HFFc6 (cell line): ENCODE measurements at places on chromosomes 6 and 20. TPM values are rescaled to one million over a fixed set of nuclear protein-coding genes. Genes with fewer than 3 reads are reported as not detected.

The LSM2 gene
- 31.8 to 54.6 TPM (median 44.6 TPM) in 3 replicates for total RNA-seq

GRCh38 chr6:71393981-71394432 lies 105.4 kb downstream of the OGFRL1 start:
- peak overlapping the region; percentile 72 for H3K4me3 ChIP-seq
- H3K27me3 ChIP-seq: no peaks in the 10 kb centered on the region
- peak; percentile 48 for DNase-seq
- peak overlapping the region; percentile 86 for H3K27ac ChIP-seq
- peaks cover 91% of the 10 kb centered on the region for H3K4me1 ChIP-seq

The NRSN2 gene
- total RNA-seq: 63.1 to 66.8 TPM (median 65.6 TPM) in 3 replicates

The TMEM14A gene
- 32.7 to 48.0 TPM (median 37.4 TPM) in 3 replicates for total RNA-seq

The MAS1 gene
- not detected in 3 replicates for total RNA-seq

- no peak overlapping the region for H3K27ac ChIP-seq
- no peaks in the 10 kb centered on the region for H3K36me3 ChIP-seq
- no peaks in the 10 kb centered on the region; the same call in 1 of the 2 replicates for H3K27me3 ChIP-seq
- no peak overlapping the region for H3K4me3 ChIP-seq
- H3K4me1 ChIP-seq: peaks cover 2% of the 10 kb centered on the region; the same call in 1 of the 2 replicates
- no peak for DNase-seq
Observed at GRCh38 chr20:31835554-31835953, 9.8 kb downstream of the FOXS1 start.

DNA sequence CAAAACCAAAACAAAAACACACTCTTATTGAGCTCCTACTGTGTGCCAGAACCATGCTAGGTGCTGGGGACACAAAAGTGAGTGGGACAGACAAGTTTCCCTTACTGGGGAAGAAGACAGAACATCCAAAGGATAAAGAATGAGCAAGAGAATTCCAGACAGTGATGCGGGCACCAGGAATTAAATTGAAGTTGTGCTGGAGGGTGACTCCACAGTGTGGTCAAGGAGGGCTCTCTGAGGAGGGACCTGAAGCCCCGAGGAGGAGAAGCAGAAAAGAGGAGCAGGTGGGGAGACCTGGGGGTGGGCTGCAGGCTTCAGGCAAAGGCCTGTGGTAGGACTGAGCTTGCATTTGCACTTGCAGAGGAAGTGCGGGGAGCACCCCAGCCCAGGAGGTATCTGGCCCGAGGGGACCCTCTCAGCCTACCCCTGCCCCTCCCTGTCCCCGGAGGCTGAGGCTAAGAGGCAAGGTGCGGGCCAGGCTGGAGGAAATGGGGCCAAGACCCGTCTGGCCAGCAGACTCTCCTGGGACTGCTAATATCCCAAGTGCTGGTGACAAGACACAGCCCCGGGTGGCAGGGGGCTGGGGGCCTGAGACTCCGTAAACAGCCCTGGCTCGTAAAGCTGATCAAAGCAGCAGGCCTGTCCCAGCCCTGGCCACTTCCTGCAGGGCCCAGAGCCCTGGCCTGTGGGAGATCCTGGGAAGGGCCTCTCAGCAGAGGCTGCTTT lies 57.1 kb downstream of the SNAI1 start:
- no peak overlapping the region for H3K4me3 ChIP-seq
- peaks cover 9% of the 10 kb centered on the region for H3K4me1 ChIP-seq

- peaks cover 48% of the 10 kb centered on the region for H3K4me1 ChIP-seq
- peak overlapping the region; percentile 97 for H3K4me3 ChIP-seq
- H3K27ac ChIP-seq: no peak overlapping the region
- H3K36me3 ChIP-seq: no peaks in the 10 kb centered on the region; the same call in 1 of the 2 replicates
- H3K27me3 ChIP-seq: no peaks in the 10 kb centered on the region; the same call in 1 of the 2 replicates
Observed at GRCh38 chr6:133954657-133955576, 1.9 kb downstream of the TBPL1 start.

The KHDC1L gene
- 0.37 and 0.44 TPM in 2 replicates for total RNA-seq

The HLA-DOA gene
- total RNA-seq: not detected in 3 replicates

The SAMD3 gene
- total RNA-seq: 0.91 and 1.3 TPM in 2 replicates

- peaks cover 8% of the 10 kb centered on the region for H3K4me1 ChIP-seq
- no peaks in the 10 kb centered on the region for H3K36me3 ChIP-seq
- H3K4me3 ChIP-seq: no peak overlapping the region
- peaks cover 48% of the 10 kb centered on the region for H3K27me3 ChIP-seq
- H3K27ac ChIP-seq: no peak overlapping the region
- no peak for DNase-seq
Observed at GRCh38 chr20:63032026-63032800, 25.4 kb upstream of the BHLHE23 start.

The FRMD1 gene
- total RNA-seq: not detected in 3 replicates

DNA sequence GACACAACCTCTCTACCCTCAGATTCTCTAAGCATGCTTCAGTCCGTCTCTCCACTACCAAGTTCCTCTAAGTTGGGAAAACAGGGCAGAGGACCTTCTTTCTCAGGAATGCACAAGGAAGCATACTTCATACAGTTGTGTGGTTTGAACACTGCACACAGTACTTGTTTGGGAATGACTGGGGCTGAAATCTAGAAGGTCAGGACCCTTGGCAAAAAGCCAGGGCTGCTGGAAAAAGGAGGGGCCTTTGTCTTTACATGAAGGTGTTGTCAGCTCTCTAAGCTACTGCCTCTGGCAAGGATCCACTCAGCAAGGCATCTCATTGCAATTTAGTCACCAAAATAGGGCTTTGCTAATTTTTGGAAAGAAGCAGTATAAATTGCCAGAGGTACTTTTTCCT lies 20.7 kb upstream of the HEY2 start:
- H3K4me1 ChIP-seq: no peaks in the 10 kb centered on the region
- H3K36me3 ChIP-seq: no peaks in the 10 kb centered on the region
- peaks cover 2% of the 10 kb centered on the region; the same call in 1 of the 2 replicates for H3K27me3 ChIP-seq
- H3K4me3 ChIP-seq: no peak overlapping the region
- no peak for DNase-seq

The TBX18 gene
- total RNA-seq: 19.0 to 25.4 TPM (median 20.3 TPM) in 3 replicates

DNA sequence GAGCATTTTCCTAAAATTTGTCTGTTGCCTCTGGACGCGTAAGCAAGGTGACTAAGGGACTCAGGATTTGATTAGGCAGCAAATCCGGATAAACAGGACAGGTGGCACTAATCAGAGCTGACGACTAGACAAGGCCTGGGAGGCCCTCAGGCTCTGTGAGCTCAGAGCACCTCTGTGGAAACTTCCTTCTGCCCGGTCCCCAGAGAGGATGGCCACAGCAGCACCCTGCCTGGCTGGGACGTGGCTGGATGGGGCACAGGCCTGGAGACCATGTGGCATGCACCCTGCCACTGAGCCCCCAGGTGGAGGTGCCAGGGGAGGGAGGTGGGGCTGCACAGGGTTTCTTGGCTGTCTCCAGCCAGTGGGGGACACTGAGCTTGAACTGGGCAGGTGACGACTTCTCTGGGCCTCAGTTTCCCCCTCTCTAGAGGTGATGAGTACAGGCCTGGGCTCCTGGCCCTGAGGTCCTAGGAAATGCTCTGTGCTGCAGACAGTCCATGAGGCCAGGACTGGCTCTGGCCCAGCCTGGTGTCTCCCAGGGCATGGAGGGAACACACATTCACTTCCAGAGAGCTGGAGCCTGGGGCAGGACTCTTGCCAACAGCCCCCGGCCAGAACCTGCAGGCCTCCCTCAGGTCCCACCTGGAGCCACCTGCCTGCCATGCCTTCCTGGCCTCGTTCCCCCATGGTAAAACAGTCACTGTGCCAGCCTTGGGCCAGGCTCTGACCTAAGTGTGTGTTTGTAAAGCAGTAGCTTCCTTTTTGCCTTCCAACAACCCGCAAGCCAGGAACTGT lies 39.6 kb upstream of the STX16 start:
- no peak overlapping the region for H3K27ac ChIP-seq
- no peaks in the 10 kb centered on the region for H3K36me3 ChIP-seq
- H3K4me3 ChIP-seq: no peak overlapping the region
- no peaks in the 10 kb centered on the region for H3K4me1 ChIP-seq
- peaks cover 3% of the 10 kb centered on the region; the same call in 1 of the 2 replicates for H3K27me3 ChIP-seq

The SLC17A2 gene
- not detected in 3 replicates for total RNA-seq

The SIRPD gene
- not detected in 3 replicates for total RNA-seq

- peaks cover 33% of the 10 kb centered on the region for H3K4me1 ChIP-seq
- DNase-seq: no peak
- no peaks in the 10 kb centered on the region for H3K36me3 ChIP-seq
- H3K27ac ChIP-seq: no peak overlapping the region
- H3K27me3 ChIP-seq: no peaks in the 10 kb centered on the region; the same call in 1 of the 2 replicates
Observed at GRCh38 chr6:12262236-12263061, 27.7 kb upstream of the EDN1 start.

DNA sequence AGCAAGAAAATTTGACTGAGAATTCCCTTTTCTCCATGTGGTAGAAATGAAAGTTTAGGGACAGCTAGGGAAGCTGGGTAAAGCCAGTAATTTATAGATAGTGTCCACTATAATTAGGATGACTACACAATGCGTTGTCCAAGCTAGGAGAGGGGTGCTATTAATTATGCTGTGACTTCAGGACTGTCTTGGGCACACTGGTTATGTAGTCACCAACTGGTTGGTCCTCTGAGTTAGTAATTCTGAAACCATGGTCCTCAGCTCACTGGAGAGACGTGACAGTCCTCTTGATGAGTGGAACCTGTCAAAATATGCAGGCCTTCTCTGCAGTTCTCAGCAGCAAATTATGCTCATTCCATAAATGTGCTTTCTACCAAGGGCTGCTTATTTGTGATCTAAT lies 94.6 kb upstream of the ENPP5 start:
- no peaks in the 10 kb centered on the region for H3K36me3 ChIP-seq
- no peak overlapping the region for H3K27ac ChIP-seq
- no peak overlapping the region for H3K4me3 ChIP-seq
- H3K27me3 ChIP-seq: no peaks in the 10 kb centered on the region

The PRPH2 gene
- 0.30 to 2.0 TPM (median 1.4 TPM) in 3 replicates for total RNA-seq

GRCh38 chr6:143164565-143165105 lies 103.9 kb downstream of the AIG1 start:
- no peaks in the 10 kb centered on the region for H3K27me3 ChIP-seq
- peaks cover 6% of the 10 kb centered on the region for H3K36me3 ChIP-seq
- DNase-seq: no peak
- peaks cover 18% of the 10 kb centered on the region for H3K4me1 ChIP-seq

DNA sequence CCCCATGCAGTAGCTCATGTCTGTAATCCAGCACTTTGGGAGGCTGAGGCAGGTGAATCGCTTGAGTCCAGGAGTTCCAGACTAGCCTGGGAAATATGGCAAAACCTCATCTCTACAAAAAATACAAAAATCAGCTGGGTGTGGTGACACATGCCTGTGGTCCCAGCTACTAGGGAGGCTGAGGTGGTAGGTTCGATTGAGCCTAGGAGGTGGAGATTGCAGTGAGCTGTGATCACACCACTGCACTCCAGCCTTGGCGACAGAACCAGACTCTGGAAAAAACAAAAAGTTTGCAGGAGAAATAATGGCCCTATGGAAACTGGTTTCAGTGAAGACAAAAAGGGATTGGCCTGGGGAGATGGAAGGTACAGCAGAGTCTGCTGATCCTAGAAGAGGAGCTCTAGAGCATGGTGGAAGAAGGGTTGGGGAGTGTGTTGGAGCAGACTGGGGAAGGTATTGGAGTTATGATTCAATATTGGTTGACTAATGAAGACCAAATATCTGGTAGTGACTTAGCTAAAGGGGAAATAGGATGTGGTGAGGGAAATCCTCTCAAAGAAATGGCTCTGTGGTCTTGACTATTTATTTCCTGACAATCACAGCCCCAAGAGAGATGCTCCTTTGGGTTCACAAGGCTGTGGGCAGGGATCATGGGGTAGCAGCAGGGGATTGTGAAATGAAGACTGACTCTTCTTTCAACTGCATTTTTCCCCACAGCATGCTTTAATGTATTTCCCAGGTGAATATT lies 281.9 kb downstream of the UTRN start:
- H3K4me1 ChIP-seq: peaks cover 8% of the 10 kb centered on the region
- peaks cover 28% of the 10 kb centered on the region for H3K36me3 ChIP-seq
- H3K4me3 ChIP-seq: no peak overlapping the region
- no peak for DNase-seq
- H3K27ac ChIP-seq: no peak overlapping the region

GRCh38 chr6:82017288-82017687 lies 230.3 kb downstream of the IBTK start:
- peak overlapping the region; percentile 88 for H3K27ac ChIP-seq
- peak; percentile 83 for DNase-seq
- H3K36me3 ChIP-seq: no peaks in the 10 kb centered on the region
- H3K4me1 ChIP-seq: peaks cover 62% of the 10 kb centered on the region

DNA sequence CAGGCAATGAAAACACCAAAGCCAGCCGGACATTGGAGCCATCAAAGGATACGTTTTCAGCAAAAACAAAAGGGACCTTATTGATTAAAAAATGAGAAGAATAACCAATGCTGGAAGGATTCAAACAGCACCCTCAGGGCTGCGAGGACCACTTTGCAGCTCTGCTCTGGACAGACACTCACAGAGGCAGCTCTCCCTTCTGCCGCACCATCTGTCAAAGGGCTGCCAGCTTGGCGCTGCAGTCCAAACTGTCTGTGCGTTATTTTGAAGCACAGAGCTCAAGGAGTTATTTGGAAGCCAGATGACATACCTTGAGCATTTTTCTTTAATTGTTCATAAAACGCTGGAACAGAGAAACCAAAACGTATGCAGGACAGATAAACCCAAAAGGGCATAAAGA lies 85.2 kb downstream of the KIF16B start:
- H3K4me3 ChIP-seq: no peak overlapping the region
- H3K4me1 ChIP-seq: no peaks in the 10 kb centered on the region
- H3K36me3 ChIP-seq: no peaks in the 10 kb centered on the region
- no peaks in the 10 kb centered on the region for H3K27me3 ChIP-seq
- no peak overlapping the region for H3K27ac ChIP-seq

DNA sequence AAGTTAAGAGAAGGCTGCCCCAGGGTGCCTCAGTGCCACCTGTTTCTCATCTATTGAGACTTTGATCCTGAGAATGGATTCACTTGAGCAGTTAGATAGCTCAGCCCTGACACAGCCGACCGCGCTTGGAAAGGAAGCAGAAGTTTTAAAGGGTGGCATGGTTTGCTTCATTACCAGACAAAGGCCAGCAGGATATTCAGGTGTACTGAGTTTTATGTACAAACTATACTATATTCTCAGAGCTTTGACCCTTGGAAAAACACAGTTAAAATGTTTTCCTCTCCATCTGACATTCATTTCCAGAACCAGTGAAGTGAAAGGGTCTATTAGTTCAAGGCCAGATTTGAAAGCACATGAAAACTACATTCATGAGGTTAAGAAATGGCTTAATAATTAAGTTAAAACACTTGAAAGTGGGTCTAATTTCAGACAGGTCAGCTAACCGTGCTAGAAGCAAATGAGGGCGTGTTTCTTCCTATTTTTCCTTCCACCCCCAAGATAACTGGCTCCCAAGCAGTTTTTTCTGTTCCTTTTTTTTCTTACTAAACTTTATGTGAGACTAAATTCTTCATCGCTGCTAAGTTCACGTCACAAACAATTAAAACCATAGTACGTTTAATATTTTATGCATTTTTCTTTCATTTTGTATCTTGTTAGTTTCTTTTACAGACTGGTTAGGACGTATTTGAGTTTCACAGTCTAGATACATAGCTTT lies 385.3 kb upstream of the SOX4 start:
- H3K27me3 ChIP-seq: no peaks in the 10 kb centered on the region; the same call in none of the 2 replicates
- no peaks in the 10 kb centered on the region for H3K4me1 ChIP-seq
- H3K36me3 ChIP-seq: peaks cover 11% of the 10 kb centered on the region; the same call in 1 of the 2 replicates
- no peak for DNase-seq
- H3K27ac ChIP-seq: no peak overlapping the region
- H3K4me3 ChIP-seq: no peak overlapping the region

The CDSN gene
- not detected in 3 replicates for total RNA-seq

The SMIM13 gene
- 13.7 to 17.3 TPM (median 15.0 TPM) in 3 replicates for total RNA-seq
